ENCODE measurements at places on chromosomes 1 and 21.

- no peak for DNase-seq
These were observed 27.5 kb downstream of the COA6 start for GRCh38 chr1:234400773-234401172.

- no peak for DNase-seq
These were observed 738.0 kb downstream of the PTPRU start for GRCh38 chr1:29974316-29974724.

DNA sequence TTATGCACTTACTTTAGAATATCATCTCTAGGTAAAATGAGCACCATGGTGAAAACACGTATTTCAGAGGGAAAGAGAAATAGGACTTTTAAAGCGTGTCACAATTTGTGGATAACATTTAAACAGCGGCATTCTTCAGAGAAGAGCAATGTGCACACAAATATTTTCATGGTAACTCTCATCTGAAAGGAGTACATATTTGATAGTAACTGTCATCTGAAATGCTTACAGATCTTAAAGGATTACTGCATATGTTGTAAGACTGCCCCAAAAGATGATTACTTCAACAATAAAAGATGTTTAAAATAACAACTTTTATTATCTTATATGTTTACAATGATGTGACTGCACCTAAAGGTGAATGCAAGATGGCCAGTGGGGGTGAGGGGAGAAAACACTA, 408.8 kb downstream of the PLA2G4A start:
- no peak for DNase-seq

DNA sequence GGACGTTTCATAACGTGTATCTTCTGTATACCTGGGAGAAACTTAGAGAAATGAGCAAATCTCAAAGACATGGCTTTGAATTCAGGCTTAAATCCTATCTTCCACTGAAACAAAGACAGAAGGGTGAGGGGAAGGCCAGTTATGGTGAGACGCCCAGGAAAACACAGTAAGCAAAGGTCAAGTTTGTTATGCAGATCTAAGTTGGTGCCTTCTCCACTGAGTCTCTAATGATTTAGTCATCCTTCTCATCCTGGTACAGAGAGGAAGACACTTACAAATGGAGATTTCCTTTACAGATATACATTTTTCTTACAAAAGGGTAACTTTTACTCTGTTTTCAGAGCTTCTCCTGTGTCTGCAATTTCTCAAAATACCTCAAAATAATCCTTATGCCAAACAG, 64.4 kb downstream of the MAP3K7CL start:
- no peak for DNase-seq

- no peak for DNase-seq
These were observed 89.2 kb upstream of the COL6A1 start for GRCh38 chr21:45892156-45892915.

DNA sequence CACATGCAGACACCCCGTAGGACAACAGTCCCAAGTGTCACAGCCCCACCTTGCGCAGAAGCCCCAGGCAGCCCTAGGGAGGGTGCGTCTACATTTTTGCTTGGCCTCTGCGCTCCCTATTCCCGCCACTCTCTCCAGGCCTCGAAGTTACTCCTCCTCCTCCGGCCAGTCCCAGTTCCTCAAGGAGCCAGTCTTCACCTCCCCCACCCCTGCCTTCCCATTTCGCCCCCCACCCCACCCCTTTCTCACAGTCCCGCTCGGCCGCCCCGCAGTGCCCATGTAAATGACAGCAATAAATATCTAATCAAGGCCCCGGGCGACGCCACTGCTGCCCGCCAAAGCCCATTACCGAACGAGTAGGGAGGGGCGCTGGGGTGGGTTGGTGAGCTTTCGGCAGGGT, 3.2 kb downstream of the DMBX1 start:
- no peak for DNase-seq

DNA sequence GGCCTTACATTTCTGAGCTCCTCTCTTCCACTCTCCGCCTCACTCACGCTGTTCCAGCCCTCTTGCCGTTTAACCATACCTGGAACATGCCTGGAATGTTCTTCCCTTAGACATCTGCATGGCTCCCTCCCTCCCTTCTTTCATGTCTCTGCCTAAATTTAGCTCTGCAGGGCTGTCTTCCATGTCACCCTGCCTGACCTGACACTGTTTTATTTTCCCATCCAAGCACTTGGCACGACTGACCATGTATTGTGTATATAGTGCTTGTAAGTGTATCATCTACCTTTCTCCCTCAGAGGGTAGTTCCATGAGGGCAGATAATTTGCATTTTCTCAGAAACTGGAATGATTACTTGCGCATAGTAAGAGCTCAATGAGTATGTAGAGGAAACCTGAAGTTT, 47.3 kb downstream of the ST6GALNAC3 start:
- DNase-seq = no peak

GRCh38 chr1:116207126-116207735, 96.0 kb downstream of the MAB21L3 start:
- DNase-seq = no peak

DNA sequence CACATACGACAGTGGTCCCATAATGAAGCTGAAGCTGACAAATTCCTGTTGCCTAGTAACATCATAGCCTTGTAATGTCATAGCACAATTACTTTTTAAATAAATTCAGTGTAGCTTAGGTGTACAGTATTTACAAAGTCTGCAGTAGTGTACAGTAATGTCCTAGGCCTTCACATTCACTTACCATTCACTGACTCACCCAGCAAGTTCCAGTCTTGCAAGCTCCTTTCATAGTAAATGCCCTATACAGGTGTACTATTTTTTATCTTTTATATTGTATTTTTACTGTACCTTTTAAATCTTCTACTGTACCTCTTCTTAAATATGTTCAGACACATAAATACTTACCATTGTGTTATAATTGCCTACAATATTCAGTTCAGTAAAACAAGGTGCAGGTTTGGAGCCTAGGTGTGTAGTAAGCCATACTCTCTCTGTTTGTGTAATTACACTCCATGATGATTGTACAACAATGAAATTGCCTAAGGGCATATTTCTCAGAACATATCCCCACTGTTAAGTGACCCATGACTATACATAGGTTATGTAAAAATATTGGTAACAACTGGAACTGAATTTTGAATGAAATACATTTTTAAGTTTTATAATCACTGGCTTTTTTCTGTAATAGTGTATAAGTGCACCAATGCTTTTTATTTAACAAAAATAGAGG, 33.5 kb upstream of the ADAM30 start:
- DNase-seq = no peak

DNA sequence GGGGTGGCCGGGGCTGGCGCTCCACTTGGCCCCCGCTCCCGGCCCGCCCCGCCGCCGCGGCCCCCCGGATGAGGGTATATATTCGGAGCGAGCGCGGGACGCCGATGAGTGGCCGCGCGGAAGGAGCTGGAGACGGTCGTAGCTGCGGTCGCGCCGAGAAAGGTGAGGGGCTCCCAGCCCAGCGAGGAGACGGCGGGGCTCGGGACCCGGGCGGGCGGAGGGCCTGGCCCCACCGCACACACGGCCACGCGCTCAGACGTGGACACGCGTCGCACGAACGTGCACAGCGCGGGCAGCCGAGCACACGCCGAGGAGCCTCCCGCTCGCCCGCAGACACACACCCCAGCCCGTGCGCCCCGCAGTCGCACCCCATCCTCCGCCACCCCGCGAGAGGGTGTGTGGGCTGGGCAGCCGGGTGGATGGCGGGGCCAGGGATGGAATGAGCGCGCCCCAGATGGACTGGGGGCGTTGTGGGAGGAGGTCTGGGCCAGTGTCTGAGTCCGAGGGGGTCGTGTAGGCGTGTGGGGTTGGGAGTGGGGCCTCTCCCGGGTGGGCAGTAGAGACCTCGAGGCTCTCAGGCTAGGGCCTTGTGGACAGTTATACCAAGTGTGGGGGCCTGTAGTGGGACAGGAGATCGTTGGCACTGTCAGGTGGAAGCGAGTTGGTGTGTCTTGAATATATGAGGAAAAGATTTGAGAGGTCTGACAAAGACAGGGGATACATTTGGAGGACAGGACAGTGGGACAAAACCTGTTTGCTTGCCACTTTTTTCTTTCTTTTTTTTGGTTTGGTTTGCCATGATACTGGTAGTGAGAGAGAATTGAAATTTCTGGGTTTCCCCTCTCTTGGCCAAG, at the start of gene UAP1:
UAP1 (plus strand) TSS at position 107 of the 854 bp plus-strand sequence. CDS start 4,347 bp downstream, outside the sequence.
- peak; percentile 25 for DNase-seq

- no peak for DNase-seq
These were observed 6.4 kb upstream of the BRINP3 start for GRCh38 chr1:190484045-190484444.

DNA sequence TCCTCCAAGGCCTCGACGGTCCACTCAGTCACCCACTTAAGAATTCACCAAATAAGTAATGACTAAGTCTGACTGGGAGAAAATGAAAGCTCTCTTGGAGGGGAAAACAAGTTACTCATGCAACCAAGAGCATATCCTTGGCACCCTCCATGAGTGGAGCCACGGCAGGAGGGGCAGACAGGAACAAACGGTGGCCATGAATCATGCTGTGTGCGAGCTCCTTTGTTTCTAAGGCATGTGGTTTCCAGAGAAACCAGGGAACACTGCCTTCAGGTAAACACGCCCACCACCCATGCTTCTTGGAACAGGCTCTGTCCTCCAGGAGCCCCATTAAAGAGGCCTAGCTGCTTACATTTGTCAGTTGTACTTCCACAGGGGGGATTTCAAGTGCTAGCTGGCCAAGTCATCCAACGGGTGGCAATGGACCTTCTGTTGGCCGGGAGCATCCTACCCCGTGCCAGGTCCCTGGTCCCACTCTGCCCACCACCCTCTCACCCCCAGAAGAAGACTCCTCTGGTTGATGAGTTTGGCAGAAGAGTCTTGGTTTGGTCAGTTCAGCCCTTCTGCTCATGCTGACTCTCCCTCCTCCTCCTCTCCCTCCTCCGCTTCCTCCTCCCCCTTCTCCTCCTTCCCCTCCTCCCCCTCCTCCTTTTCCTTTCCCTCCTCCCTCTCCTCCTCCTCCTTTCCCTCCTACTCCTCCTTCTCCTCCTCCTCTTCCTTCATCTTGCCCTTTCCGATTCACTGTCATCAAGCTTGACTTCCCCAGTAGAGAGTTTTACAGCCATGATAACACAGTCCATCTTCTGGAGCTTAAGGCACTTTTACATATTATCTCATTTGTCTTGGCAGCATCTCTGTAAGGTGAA, 107.6 kb downstream of the CCDC185 start:
- no peak for DNase-seq

GRCh38 chr1:8815582-8816151, 1.8 kb downstream of the RERE start:
- peak; percentile 16 for DNase-seq

DNA sequence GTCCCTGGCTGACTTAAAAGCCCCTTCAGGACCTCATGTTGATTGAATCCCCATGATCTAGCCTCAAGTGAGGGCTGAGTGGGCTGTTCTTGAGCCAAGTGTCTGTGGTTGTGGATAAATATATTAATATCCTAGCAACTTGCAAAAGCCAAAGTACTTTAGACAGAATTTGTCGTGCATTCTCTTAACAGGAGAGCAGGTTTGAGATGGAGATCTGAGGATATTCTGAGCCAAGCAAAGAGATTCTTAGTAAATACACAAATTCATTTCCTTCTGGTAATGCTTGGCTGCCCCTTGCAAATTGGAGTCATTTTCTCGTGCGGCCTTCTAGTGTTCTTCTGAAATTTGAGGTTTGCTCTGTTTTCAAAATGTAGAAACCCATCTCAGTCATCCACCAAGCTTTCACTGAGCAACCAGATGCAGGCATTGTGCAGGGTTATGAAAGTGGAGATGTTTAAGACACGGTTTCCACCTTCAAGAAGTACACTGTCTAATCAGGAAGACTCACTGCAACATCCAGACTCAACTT, 242.1 kb upstream of the JUN start:
- DNase-seq = no peak

GRCh38 chr1:93239863-93240262, 59.3 kb downstream of the CCDC18 start:
- DNase-seq = no peak

- peak; percentile 42 for DNase-seq
These were observed 37.8 kb upstream of the GADD45A start for GRCh38 chr1:67647036-67647798.

DNA sequence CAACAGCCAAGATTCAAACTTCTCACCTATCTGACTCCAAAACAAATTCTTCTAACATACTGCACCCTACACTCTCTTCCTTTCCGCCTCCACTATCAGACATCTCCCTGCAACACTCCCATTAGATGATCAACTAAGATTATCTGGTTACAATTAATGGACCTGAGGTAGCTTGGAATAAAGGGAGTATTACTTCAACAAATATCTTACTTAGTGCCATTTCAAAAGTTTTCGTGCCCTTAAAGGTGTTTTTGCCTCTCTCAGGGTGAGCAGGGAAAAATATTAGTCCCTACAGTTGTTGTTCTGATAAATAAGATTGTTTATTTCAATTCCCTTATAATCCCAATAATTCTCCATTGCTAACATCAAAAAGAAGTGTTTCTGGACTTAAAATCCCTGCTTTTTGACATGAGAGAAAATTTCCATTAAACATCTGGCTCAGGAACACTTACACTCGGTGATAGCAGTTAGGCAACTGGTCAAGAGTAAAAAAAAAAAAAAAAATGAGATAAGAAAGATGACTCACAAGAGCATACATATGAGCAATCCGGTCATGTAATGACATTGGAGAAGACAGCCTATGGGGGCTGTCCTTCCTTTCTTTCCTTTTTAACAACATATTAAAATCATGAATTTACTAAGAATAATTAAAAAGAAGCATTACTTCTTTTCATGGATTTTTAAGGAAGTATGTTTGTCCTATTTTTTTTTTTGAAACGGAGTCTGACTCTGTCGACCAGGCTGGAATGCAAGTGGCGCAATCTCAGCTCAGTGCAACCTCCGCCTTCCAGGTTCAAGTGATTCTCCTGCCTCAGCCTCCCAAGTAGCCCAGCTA, 7.6 kb downstream of the RSBN1 start:
- DNase-seq = no peak

DNA sequence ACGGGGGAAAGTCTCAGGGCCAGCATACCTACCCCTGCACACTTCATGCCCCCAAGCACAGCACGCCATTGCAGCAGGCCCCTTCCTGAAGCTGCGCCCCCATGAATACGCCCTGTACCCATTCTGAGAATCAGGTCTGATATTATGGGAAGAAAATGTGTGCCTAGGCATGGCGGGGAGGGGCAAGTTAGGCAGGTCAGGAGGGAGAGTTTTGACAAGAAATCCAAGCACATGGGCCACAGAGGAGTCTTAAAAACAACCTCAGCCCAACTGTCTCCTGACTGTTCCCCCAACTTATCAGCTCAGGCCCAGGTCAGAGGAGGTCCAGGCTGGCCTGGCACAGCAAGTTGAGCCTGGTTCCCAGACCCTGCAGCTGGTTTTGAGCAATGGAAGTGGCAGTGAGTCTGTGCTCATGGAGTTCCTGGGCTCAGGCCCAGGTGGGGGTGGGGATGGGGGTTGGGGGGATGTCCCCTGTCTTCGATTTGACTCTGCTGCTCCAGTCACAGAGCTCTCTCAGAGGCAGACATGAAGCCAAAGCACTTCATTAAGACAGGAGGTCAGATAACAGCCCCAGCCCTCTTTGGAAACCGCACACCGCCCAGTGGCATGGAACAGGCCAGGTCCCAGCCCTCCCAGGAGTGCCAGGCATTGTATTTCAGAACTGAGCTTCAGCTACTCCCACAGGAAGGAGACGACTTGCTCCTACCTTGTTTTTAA, 20.6 kb upstream of the BCAR3 start:
- DNase-seq = no peak

Measured in substantia nigra (tissue), 51 donors.